Nucleus accumbens (tissue), 56 donors: ENCODE measurements at places on chromosomes 6 and 20.

DNA sequence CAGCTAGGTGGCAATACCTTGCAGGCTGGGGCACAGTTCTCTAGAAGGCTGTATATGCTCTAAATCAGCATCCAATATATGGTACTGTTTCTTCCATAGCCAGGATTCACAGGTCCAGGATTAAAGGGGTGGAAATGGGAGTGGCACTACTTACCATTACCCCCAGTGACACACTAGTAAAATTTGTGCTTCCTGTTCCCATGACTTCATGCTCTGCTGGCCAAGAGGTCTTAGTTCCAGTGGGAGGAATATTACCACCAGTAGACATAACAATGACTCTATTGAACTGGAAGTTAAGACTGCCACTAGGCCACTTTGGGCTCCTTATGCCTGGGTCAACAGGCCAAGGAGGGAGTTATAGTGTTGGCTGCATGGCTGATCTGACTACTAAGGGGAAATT is 174.3 kb upstream of the TNFAIP3 start:
- no peak for DNase-seq

DNA sequence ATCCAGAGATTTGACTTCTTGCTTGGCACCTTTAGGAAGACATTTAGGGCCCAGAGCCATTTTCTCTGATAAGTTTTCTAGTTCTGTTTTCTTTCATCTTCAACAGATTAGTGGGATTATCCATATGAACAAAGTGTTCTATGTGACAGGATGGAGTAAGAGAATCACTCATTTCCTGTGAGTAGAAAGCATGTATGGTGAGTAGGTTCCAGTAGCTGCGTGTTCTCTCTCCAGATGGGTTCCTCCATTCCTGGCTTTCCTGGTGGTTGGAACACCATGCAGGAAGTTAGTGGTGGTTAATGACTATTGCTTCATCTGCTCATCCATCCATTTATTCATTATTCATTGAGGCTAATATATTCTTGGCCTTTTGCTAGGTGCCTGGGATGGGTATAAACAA is 54.0 kb downstream of the EFCAB8 start:
- DNase-seq: no peak

- DNase-seq: no peak
Measured at GRCh38 chr6:37492236-37492972, 7.3 kb downstream of the CCDC167 start.

DNA sequence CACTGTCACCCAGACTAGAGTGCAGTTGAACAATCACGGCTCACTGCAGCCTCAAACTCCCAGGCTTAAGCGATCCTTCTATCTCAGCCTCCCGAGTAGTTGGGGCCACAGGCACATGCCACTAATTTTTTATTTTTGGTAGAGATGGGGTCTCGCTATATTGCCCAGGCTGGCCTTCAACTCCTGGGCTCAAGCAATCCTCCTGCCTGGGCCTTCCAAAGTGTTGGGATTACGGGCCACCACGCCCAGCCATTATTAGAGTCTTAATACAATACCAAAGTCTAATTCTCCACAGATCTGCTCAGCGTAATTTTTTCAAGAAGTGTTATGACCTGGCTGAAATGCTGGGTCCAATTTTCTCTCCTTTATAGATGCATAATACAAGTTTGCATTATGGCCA is 3.0 kb downstream of the GCLC start:
- no peak for DNase-seq

GRCh38 chr20:2221921-2222320 is 73.9 kb upstream of the TGM3 start:
- no peak for DNase-seq

GRCh38 chr20:41618807-41619311 is 682 bp upstream of the CHD6 start:
- no peak for DNase-seq

- DNase-seq: no peak
Measured at GRCh38 chr6:124479991-124480430, 482.2 kb upstream of the RNF217 start.

DNA sequence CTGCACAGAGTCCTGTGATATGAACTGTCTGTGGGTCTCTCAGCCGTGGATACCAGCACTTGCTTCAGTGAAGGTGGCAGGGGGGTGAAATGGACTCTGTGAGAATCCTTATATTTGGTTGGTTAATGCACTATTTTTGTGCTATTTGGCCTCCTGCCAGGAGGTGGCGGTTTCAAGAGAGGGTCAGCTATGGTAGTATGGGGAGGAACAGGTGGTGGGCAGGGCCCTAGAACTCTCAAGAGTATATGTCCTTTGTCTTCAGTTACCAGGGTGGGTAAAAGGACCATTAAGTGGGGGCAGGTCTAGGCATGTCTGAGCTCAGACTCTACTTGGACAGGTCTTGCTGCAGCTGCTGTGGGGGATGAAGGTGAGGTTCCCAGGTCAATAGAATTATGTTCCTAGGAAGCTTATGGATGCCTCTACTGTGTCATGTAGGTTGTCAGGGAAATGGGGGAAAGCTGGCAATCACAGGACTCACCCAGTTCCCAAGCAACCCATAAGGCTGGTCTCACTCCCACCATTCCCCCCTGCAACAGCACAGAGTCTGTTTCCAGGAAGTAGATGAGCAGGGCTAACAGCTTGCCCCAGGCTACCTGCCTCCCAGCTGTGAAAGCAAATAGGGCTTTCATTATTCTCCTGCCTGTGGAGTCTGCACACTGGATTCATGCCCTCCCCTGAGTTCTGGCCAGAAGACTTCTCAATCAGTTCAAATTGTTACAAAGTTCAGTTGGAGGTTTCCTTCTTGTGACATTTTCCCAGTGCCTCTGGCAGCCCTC is 56.8 kb upstream of the PHIP start:
- no peak for DNase-seq
